ENCODE measurements at places on chromosomes 4 and X.
A peak's percentile ranks its signal among the peaks of the same experiment; 100 is the strongest.

DNA sequence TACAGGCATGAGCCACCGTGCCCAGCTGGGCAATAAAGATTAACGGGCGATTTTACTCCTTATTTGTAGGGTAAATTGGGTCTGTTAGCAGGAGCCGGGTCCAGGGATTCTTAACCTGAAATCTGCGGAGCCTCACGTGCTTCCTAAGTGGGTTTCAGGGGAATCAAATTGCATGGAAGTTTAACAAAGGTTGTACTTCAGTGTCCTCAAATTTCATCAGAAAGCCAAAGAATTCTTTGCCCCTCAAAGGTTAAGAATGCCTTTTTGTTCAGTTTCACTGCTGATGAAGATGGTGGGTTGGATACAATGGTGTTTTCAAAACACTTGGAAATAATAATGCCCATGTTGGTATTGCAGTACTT, 67.9 kb downstream of the AFF1 start:
- no peak for DNase-seq

DNA sequence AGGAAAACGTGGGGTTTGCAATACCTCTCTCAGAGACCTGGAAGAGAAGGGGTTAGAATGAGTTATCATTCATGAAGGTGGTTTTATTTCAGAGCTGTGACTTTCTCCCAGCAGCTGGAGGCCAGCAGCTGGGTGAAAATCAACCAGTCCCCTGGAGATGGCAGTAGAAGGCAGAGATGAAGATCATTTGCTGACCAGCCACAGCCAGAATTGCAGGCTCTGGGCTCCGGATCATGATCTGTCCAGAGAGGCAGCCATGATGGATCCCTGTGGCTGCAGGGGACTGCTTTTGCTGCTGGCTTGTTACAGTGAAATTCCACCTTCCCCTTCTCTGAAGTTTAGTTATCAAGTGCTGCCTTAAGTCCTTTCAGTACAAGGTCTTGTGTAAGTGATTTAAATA, 46.9 kb upstream of the TAB3 start:
- no peak for DNase-seq

- no peak for DNase-seq
These were observed 35.3 kb upstream of the NDUFC1 start for GRCh38 chr4:139337612-139338011.

- no peak for DNase-seq
These were observed 109.9 kb upstream of the NAP1L5 start for GRCh38 chr4:88807499-88807898.

- DNase-seq = no peak
These were observed 203.8 kb upstream of the HS3ST1 start for GRCh38 chr4:11632483-11632882.

DNA sequence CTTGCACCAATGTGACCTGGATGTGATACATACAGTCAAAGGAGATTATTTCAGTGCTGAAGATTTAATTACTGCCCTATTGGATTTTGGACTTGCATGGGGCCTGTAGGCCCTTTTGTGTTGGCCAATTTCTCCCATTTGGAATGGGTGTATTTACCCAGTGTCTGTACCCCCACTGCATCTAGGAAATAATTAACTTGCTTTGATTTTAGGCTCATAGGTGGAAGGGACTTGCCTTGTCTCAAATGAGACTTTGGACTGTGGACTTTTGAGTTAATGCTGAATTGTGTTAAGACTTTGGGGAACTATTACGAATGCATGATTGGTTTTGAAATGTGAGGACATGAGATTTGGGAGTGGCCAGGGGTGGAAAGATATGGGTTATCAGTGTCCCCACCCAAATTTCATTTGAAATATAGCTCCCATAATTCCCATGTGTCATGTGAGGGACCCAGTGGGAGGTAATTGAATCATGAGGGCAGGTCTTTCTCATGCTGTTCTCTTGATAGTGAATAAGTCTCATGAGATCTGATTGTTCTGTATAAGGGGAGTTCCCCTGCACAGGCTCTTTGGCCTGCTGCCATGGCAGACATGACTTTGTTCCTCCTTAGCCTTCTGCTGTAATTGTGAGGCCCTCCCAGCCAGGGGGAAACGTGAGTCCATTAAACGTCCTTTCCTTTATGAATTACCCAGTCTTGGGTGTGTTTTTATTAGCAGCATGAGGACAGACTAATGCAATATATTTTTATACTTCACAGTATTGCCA, 362.2 kb upstream of the SPANXN4 start:
- DNase-seq = no peak

- DNase-seq = no peak
These were observed 1018.8 kb upstream of the HS3ST1 start for GRCh38 chr4:12447451-12447850.

DNA sequence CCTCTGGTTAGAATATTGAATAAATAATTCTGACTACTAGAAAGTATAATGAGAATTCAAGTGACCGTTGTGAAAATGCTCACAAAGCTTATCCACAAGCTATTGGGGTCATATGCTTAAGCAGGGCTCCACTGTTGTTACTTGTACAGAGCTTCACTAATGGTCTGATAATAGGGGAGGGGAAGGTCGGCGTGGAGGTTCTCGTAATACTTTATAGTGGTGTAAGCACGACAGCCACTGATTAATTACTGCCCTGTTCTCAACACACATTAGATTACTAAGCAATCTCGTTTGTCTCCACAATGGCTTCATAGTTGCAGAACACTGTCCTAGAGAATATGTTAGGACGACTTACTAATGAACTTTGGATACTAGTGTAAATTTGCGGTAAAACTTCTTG, 11.6 kb downstream of the UNC5C start:
- no peak for DNase-seq

- no peak for DNase-seq
These were observed 67.9 kb upstream of the TBL1X start for GRCh38 chrX:9396930-9397329.

GRCh38 chr4:152368001-152368400, 167.9 kb downstream of the FBXW7 start:
- DNase-seq = no peak

- DNase-seq = no peak
These were observed 168.8 kb downstream of the RCHY1 start for GRCh38 chr4:75345423-75345822.

DNA sequence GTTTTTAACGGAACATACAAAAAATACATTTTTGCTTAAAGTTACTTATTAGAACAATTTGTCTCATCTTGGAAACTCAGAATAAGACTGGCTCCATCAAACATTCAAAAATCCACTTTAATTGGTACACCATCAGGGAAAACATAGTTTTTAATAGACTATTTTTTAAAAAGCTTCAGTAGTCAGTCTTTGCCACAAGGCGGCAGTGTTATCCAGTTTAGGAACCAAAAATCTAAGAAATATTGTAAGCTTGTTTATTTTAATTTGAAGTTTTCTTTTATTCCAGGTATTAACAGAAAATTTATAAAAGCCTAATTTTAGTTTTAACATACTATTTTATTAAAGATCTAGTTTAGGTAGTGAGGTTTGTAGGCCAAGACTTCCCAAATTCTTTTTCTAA, 107.7 kb downstream of the APOOL start:
- no peak for DNase-seq

GRCh38 chrX:151153086-151153485, 23.3 kb upstream of the GPR50 start:
- no peak for DNase-seq

- no peak for DNase-seq
These were observed 2.3 kb upstream of the NR3C2 start for GRCh38 chr4:148444296-148445070.

GRCh38 chrX:124493984-124494383, 147.6 kb downstream of the SH2D1A start:
- no peak for DNase-seq

GRCh38 chr4:56301181-56301996, 85.9 kb downstream of the AASDH start:
- DNase-seq = peak; percentile 75

DNA sequence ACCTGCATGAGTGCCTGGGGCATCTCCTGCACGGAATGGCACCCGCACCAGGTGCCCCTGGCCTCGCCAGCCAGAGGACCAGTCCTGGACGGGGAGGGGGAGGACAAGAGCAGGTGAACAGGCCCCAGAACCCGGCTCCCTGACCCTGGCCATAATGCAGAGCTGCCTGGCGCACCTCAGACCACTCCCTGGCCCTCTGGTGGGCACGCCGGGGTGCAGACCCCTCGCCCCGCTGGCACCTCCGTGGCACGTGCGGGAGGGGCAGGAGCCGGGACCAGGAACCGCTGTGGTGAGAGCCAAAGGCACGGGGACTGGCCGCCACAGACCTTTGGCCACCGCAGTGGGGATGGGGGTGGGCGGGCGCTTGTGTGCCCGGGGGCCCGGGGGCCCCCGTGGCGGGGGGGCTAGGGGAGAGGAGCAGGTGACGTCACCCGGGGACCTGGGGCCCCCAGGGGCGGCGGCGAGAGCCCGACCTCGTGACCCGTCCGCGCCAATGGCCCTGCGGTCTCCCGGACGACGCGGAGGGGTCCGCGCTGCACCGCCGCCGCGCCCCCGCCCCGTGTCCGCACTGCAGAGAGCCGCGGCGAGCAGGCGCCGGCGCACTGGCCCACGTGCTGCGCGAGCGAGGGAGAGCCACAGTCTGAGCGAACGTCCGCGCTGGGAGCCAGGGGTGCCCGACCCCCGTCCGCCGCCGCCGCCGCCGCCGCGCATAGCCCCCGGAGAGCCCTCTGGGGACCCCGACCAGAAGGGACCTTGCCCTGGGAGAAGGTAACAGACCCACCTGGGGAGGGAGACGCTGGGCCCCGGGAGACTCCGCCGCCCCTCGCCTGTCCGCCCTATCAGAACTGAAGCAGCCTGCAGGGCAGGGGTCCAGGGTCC, at the start of gene PNMA3:
TSS of gene PNMA3 (plus strand) at position 600 of the 879 bp plus-strand sequence. CDS start 586 bp downstream, outside the sequence.
- DNase-seq = no peak

DNA sequence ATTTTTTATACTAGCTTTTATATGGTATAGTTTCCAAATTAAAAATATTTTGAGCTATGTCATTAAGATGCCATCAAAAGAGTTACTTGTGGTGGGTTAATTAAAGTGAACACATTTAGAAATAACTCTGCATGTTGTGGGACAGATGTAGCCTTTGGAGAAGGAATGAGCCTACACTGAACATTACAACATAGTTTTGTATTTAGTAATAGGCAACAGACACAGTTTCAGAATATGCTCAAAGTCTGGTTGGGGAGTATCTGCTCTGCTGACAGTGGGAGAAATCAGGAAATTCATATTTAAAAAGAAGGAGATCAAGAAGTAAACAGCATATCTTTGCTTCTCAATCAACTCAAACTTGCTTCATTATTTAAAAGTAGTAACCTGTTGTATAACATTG, 23.7 kb downstream of the EMCN start:
- DNase-seq = no peak

DNA sequence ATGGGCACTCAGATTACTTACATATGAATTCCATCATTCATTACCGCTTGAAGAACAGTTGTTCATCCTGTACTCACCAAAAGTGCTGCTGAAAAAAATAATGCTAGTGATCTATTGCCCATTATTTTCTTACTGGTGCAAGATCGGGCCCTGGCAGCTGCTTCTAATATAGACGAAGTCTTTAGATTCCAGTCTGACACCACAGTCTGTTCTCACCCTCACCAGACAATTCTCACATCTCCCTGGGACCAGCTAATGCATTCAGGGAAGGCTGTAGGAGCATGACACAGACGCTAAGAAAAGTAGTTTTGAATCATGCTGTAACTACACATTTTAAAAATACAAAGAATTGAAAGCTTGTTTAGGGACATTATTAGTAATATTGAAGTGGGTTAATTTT, 13.8 kb downstream of the GEMIN8 start:
- no peak for DNase-seq

DNA sequence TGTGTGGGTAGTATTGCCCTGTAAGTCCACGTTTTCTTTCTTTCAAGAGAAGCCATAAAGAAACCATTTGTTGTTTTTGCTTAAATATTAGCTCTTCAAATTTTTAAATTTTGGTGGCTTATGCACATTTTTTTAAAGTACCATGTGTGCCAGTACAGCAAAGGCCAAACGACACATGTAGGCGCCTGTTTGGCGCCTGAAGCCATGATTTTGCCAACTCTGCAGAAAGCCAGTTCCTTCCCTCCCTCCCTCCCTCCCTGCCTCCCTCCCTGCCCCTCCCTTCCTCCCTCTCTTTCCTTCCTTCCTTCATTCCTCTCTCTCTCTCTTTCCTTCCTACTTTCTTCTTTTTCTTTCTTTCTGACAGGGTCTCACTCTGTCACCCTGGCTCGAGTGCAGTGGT, 65.9 kb upstream of the LIMCH1 start:
- DNase-seq = no peak

GRCh38 chr4:82652062-82652461, 90.3 kb upstream of the TMEM150C start:
- DNase-seq = no peak

- no peak for DNase-seq
These were observed 283.6 kb downstream of the CFAP299 start for GRCh38 chr4:80619070-80619674.

- no peak for DNase-seq
These were observed 24.2 kb downstream of the MID2 start for GRCh38 chrX:107849747-107850421.

- no peak for DNase-seq
These were observed 71.5 kb upstream of the MSANTD1 start for GRCh38 chr4:3177426-3177825.

DNA sequence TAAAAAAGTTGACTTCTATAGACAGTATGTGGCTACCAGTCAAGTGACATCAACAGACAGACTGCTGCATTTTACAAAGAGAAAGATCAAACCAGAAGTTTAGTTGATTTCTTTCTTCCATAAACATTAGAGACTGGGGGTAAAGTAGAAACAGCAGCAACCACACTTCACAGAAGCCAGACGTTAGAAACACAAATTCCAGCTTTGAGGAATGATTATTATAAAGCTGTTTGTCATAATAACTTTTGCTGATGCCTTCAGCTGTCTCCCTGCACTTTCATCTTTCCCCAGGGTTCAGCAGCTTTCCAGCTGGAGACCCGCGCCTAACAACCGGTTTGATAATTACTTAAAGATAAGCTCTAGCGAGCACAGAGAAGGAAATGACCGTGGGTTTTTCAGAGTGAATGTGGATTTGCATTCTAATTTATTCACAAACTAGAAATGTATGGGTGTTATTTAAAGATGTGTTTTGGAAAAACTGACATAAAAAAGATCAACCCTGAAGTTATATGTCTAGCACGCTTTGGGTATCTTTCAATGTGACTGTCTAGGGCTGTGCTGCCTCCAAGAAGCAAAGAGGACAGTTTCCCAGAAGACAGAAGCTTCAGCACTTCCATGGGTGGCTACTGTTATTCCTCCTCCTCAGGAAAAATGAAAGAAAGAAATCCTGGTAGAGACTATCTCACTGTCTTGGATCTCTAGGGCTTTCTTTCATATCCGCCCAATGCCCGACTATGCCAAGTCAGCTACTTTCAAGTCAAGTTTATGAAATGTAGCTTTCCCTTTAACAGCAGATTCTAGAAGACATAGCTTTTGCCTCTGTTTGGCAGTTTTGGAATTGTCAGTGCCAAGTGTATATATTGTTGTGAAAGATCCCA, 15.0 kb upstream of the ENAM start:
- no peak for DNase-seq

DNA sequence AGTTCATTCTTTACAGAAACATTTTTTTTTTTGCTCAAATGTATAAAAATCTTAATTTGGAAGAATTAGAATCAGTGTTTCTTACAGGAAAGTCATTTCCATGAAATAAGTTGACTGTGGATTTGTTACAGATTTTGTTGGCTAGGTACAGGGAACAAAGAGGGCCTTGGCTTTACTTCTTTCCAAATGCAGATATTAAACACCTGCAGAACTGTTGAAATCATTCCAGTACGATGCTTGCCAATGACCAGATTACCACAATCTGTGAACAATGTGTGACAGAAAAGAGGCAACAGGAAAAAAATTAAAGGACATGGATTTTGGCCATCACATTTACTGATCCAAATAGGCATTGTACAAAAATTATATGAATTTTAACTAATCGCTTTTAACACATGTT, 70.8 kb downstream of the ANXA10 start:
- DNase-seq = no peak

Data from pulmonary artery endothelial cell (primary cell).